DND-41 (cell line): ENCODE measurements at places on chromosomes 12 and 14.

- DNase-seq = no peak
Measured at GRCh38 chr12:66663611-66664010, 15.3 kb downstream of the GRIP1 start.

DNA sequence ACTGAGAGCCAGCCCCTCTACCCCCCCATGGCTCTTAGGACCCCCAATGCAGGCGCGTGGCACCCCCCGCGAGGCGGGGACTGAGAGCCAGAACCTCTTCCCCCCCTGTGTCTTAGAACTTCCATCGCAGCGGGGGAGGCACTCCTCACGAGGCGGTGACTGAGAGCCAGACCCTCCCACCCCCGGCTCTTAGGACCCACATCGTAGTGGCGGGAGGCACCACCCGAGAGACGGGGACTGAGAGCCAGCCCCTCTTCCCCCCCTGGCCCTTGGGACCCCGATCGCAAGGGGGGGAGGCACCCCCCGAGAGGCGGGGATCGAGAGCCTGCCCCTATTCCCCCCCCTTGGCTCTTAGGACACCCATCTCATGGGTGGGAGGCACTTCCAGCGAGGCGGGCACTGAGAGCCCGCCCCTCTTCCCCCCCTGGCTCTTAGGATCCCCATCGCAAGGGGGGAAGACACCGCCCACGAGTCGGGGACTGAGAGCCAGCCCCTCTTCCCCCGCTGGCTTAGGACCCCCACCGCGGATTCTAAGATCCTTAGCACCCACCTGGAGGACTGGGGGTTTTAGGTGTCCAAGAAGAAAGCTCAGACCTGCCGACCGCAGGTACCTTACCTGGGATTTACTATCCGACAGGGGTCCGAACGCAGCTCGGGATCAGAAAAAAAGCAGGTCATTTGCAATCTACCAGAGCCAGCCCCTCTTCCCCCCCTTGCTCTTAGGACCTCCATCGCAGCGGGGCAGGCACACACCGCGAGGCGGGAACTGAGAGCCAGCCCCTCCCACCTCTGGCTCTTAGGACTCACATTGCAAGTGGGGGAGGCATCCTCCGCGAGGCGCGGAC lies 44.9 kb downstream of the DDX11 start:
- no peak for DNase-seq

DNA sequence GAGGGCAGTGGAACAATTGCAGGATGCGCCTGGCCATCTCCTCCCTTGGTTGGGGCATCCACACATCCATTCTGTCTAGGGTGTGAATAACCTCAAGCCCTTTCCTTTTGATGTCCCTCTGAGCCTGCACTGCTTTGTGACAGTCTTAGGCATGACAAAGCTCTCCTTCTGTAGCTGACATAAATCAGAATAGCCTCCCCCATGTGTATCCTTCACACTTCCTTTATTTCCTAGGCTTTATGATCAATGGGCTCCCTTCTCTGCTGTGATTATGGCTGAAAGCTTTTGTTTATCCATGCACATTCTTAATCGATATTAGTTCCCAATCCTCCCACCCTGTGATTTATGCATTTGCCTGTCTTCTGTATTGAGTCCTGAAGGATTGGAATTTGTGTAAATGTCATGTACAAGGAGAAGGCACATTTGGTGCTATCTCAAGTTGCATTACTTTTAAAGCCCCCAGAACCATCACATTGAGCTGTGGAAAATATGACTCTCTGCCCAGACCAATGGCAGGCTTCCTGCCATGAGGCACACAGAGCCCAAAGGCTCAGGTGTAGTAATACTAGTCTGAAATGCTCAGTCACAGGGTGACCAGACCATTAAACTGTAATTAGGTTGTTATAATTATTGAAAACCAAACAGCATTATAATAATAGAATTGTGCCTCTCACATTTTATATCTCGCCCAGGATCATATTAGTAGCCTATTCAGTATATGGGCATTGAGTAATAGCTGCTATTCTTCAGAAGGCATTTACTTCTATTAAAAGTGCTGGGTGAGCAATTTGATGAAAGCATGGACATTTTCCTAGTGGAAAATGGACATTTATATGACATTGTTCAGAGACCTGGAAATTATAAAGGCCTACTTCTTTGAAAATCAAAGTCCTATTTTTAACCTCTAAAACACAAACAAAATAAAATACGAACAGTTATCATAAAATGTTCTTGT lies 14.0 kb downstream of the EMP1 start:
- no peak for DNase-seq

DNA sequence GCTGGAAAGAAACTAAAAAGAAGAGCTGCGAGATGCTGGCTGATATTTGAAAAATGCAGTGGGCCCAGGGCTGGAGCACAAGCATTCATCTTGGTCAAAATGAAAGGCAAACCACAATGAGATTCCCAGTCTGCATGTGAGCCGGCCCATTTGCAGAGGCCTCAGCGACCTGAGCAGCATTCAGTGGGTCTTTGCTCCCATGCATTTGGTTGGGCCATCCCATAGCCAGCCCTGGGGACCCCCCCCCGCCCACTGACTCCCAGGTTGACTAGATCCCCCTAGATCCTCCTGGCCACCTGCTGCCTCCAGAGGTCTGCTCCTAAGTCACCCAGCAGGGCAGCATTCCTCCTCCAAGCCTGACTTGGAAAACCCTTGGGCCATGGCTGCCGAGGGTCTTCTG lies 59.8 kb downstream of the PRMT8 start:
- DNase-seq = no peak

- no peak for DNase-seq
Measured at GRCh38 chr14:55327179-55327578, 56.0 kb downstream of the FBXO34 start.

DNA sequence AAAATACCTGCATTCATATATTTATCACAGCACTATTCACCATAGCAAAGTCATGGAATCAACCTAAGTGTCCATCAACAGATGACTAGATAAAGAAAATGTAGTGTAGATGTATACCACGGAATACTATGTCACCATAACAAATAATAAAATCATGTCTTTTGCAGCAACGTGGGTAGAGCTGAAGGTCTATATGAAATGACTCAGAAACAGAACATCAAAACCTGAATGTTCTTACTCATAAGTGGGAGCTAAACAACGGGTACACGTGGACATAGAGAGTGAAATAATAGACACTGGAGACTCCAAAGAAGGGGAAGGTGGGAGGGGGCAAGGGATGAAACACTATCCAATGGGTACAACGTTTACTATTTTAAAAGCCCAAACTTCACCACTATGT lies 37.9 kb downstream of the SLC38A1 start:
- DNase-seq = no peak

GRCh38 chr12:47095446-47096236 lies 15.9 kb upstream of the AMIGO2 start:
- no peak for DNase-seq

GRCh38 chr12:117685110-117685926 lies 283.5 kb downstream of the KSR2 start:
- peak; percentile 10 for DNase-seq

DNA sequence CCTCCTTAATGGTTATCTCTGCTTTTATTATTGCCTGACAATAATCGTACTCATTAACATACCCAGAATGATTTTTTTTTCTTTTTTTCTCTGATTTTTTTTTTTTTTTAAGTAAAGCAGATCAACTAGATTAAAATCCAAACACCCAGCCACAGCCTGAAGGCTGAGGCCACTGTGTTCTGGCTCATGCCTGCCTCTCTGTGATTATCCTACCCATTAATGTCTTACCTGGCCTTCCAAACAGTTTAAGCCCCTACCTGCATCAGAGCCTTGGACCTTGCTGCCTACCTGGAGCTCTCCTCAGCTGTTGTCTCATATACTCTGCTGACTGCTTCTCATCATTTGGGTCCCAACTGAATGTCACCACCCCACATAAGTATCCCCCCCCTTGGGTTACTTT lies 6.8 kb upstream of the TMED10 start:
- DNase-seq = no peak

- no peak for DNase-seq
Measured at GRCh38 chr14:93083917-93084316, 31.8 kb downstream of the ITPK1 start.

GRCh38 chr14:101194373-101195308 lies 291.1 kb upstream of the RTL1 start:
- DNase-seq = no peak
